ENCODE measurements at places on chromosomes 5 and 9.

GRCh38 chr5:35230038-35230611, at the start of gene PRLR:
PRLR (minus strand) TSS chr5:35230487; CDS start chr5:35089620, 140,867 bp downstream.
- no peak for DNase-seq

DNA sequence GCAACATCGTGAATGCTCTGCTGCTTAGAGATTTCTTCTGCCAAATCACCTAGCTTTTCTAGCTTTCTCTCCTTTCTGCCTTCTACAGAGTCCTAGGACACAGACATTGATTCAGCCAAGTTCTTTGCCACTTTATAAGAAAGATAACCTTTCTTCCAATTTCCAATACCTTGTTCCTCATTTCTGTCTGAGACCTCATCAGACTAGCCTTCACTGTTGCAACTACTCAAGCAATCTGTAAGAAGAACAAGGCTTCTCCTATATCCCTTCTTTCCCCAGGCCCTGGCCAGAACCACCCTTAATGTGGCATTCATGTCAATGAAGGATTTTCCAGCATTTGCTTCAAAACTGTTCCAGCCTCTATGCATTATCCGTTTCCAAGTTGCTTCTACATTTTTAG, 24.3 kb downstream of the FBXO10 start:
- DNase-seq, result no peak

GRCh38 chr5:38208782-38209378, 49.5 kb upstream of the EGFLAM start:
- peak; percentile 16 for DNase-seq

DNA sequence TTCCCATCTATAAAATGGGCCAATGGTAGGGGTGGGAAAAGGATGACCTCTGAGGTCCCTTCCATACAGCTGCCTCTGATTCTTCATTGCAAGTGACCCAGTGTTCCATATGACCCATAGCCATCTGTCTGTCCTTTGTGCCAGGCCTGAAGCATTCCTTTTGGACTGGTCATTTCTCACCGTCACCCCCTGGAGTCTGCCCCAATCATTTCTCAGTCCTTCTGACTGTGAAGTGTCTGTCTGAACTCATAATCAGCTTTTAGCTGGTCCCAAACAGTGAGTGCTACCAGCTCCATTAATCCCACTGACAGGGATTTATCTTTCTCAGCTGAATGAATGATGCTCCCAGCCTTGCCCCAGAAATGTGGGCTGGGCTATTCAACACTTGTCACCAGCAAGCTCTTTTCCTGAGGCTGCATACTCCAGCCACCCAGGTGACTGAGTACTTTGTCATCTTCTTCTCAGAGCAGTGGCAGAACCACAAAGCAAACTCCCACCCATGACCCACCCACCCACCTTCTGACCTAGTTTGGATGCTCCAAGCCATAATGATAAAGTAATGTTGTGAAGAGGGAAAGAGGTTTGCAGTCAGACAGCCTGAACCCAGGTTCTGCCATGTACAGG, 37.4 kb downstream of the KCNIP1 start:
- DNase-seq, result no peak

- no peak for DNase-seq
Observed at GRCh38 chr9:69314547-69314946, 10.5 kb upstream of the ENTREP1 start.

GRCh38 chr5:115842952-115843351, 1.2 kb downstream of the AP3S1 start:
- DNase-seq, result peak; percentile 18

GRCh38 chr5:41903382-41903891, 707 bp upstream of the RIMOC1 start:
- no peak for DNase-seq

- DNase-seq, result peak; percentile 81
Observed at GRCh38 chr9:36728651-36729520, 156.2 kb downstream of the MELK start.

GRCh38 chr9:134917431-134918373, at the start of gene FCN1:
FCN1 (minus strand) TSS chr9:134917912; CDS start chr9:134917871, 41 bp downstream.
- DNase-seq, result peak; percentile 78

GRCh38 chr9:109010746-109011145, 2.6 kb downstream of the CTNNAL1 start:
- peak; percentile 18 for DNase-seq

- no peak for DNase-seq
Observed at GRCh38 chr5:175717837-175718236, 60.0 kb downstream of the HRH2 start.

DNA sequence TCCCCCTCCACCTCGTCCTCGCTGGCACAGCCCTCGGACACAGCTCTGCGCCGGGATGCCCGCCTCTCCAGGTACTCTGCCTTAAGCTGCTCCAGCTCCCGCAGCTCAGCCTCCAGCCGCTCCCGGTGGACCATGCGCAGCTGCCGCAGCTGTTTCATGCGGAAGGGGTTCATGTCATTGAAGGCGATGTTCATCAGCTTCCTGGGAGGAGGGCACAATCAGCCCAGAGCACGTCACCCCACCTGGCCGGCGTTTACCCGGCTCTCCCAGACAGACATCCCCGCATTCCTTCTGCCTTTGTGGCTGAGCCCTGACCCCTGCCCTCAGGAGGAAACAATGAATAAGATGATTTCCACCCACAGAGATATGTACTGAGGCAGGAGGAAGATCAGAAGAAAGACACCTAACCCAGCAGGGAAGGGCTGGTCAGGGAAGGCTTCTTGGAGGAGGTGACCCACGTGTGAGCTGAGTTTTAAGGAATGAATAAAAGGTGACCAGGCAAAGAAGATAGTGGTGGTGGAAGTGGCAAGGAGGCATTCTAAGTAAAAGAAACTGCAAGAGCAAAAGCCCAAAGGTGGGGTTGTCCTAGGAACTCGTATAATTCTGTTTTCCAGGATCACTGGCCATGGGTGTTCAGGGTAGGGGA, 7.1 kb upstream of the CORO2A start:
- DNase-seq, result no peak

DNA sequence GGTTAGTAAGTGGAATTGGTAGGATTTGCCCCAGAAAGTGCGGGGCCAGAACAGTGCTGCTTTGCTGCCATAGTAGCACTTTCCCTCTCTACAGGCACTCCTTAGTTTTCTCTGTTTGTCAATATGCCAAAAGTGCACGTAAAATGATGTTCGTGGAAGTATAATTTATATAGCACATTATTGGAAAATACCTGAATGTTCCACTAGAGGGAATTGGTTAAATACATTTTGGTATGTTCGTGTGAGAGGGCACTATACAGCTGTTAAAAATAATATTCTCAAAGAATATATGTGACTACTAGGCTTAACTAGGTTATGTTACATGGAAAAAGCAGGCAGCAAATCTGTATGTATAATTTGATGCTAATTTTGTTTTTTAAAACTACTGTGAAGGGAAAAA, 184.0 kb upstream of the GDNF start:
- DNase-seq, result no peak

GRCh38 chr9:104028827-104029226, 65.3 kb upstream of the SMC2 start:
- no peak for DNase-seq

DNA sequence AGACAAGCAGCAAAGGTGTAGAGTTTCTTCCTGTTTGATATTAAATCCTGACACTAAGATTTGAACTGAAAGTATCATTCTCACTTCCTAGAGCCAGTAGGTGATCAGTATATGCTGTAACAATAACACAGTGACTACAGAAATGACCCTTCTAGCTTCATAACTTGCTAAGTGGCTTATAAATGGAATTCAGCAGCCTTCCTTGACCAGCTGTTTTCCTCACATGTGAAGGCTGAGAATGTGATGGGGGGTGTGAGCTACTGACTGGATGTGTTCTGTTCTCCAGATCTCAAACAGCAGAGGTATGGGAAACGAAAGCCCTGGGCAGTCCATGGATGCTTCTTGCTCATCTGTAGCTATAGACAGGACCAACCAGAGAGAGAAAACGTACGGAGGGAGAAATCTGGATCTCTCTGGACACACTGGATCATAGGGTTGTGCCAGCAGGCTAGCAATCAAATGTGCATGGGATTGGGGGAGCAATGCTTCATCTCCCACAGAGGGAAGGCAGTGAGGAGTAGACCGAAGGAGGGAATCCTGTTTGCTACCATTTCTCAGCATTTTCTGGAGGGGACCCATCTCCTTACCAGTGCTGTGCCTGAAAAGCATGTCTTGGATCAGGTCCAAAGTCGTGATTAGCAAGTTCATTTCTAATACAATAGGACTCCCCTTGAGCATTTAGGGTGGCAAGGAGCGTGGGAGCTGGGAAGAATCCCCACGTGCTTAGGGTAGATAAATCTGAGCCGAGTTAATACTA, 39.4 kb downstream of the TNFAIP8 start:
- peak; percentile 19 for DNase-seq

GRCh38 chr9:108186642-108187395, 669.0 kb downstream of the ACTL7B start:
- no peak for DNase-seq

DNA sequence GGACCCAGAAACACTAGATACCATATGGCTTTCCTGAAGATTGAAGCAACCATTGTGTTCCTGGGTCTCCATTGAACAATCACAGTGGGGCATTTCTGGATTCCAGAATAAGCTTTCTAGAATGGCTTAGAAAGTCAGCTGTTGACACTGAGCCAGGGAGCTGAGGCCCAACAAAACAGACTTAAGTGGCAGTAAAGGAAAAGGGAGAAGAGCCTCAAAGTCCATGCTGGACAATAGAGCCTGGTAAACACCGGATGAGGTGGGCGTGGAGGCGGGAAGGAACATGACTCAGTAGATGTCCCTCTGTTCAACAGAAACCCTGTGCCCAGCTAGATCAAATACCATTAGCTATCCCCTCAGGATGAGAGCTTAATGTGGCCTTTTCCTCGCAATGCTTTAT, 14.8 kb downstream of the SPARC start:
- no peak for DNase-seq

- no peak for DNase-seq
Observed at GRCh38 chr9:128371630-128372117, 500 bp downstream of the URM1 start.

DNA sequence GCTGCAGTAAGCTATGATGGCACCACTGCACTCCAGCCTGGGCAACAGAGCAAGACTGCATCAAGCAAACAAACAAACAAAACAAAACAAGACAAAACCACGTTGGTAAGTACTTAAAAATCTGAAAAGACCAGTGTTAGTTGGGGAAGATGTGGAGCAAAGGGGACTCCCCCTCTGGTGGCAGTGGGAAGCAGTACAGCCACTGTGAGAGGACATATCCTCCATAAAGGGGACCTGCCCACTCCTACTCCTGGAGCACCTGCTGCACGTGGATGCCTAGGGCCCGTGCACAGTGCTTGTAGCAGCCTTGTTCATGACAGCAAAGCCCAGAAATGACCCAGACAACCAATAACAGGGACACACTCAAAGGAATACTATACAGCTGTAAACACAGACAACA, 17.0 kb upstream of the IPPK start:
- peak; percentile 35 for DNase-seq

DNA sequence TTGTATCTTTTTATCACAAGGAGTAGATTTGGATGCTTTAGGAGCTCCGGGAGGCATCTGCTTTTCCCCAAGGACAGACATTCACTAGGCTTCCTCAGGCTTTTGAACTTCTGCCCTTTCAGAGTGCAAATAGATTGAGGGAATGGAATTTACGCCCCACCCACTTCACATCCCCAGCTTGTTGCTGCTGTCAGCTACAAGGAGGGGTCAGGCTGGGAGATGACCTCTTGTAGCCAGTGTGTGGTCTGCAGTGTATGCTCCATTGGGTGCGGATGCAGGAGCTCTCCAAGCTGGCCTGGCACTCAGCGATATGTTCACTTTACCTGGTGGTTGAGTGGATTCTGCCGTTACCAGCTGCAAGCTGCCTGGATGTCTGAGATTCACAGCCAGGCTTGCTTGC, 6.4 kb downstream of the TNFSF15 start:
- DNase-seq, result no peak

DNA sequence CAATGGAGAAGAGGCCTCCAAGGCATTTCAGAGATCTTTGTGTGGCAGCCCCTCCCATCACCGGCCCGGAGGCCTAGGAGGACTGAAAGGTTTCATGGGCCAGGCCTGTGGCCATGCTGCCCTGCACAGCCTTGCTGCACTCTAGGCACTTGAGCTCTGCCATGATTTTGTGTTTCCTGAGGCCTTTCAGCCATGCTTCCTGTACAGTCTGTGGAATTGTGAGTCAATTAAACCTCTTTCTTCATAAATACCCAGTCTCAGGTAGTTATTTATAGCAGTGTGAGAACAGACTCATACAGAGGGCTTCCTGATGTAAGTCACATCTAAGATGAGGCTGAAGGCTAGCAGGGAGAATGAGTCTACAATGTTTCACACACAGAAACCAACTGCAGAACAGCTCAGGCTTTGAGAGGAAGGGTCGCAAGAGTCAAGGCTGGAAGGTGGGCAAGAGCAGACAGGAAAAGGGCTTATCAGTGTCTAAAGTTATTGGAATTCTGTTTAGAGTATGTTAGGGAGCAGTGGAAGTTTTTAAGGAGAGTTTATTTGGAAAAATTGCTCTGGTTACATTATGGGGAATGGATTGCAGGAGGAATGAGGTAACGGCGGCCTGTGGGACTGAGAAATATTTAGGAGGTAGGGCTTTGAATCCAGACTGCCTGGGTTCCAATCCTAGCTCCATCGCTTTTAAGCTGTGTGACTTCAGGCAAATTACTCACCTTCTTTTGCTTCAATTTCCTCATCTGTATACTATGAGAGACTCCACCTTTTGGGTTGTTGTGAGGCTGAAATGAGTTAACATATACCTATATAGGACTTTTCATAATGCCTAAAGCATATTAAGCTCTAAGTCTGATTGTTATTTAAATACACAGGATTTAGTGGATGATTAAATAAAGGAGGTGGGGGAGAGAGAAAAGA, 291.2 kb downstream of the CWC27 start:
- peak; percentile 58 for DNase-seq

GRCh38 chr5:34519489-34520220, 136.5 kb upstream of the RAI14 start:
- no peak for DNase-seq

- no peak for DNase-seq
Observed at GRCh38 chr5:123429993-123430392, 6.8 kb upstream of the CEP120 start.
